ENCODE measurements at places on chromosomes 4 and X.
A peak's percentile ranks its signal among the peaks of the same experiment; 100 is the strongest.

DNA sequence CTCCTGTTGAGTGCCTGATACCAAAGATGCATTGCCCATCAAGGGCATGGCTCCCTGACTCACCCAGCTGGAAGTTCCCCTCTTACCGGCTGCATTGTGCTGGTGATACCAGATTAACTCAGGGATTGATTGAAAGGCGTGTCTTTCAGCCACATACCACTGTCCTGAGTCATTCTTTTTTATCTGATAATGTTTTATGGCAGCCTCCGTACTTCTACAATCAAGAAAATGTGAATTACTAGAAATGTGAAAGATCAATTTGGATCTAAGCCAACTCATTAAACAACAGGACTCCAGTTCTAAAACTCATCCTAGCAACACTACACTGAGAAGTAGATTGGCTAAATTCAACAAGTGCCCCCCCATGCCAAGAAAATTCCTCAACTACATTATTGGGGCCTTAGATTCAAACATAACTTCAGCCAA is 40.0 kb downstream of the TXK start:
- no peak for DNase-seq

GRCh38 chr4:47238667-47239066 is 207.3 kb downstream of the GABRB1 start:
- DNase-seq = no peak

GRCh38 chr4:3829956-3830773 is 64.0 kb downstream of the ADRA2C start:
- DNase-seq = no peak

DNA sequence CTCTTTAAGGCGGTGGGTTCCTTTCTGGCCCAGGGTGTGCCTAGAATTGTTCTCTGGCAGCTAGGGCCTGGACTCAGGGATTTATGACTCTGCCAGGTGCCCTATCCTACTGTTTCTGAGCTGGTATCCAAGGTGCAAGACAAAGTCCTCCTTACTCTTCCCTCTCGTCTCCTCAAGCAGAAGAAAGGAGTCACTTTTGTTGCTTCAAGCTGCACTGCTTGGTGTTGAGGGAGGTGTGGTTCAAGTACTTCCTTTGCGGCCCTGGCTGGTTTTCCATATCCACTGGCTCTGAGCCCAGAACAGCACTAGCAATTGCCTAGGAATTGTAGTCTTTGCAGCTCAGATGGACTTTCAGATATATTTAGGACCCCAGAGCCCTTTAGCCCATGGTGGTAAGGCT is 39.3 kb downstream of the RTL3 start:
- DNase-seq = no peak

GRCh38 chr4:107379054-107379869 is 340.8 kb downstream of the PAPSS1 start:
- no peak for DNase-seq

GRCh38 chr4:77177199-77177598 is 20.2 kb downstream of the CCNG2 start:
- no peak for DNase-seq

DNA sequence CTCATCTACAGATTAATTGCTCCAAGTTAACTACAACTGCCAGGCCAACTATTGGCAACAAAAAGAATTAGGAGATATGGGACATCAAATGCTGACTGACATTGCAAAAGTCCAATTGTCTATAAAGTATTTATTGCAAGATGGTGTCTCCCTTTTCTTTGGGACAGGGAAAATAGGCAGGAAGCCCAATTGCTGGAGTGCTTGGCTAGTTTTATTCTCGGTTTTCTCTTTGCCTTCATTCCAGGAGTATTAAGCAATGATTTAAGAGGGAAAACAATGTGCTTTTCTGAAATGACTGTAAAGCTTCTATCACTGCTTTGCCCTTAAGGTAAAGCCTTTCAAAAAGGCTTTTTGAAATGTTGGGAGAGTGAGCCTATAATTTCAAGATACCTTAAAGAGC is 62.8 kb upstream of the DIAPH2 start:
- no peak for DNase-seq

GRCh38 chr4:124322234-124323065 is 390.1 kb downstream of the ANKRD50 start:
- DNase-seq = no peak

DNA sequence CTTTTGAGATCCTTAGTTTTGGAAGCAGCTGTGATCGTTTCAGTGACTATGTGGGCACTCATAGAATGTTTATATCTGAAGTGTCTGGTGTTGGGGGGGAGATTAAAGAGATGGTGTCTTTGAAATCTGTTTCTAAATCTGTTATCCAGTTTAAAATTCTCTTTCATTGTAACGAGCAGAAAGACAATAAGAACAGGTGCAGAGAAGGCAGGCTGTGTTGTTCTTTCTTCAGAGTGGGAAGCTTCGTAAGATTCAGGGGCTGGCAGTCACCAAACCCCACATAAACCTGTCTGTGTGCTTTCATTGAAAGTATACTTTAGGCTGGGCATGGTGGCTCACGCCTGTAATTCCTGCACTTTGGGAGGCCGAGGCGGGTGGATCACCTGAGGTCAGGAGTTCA is 16.3 kb upstream of the DHRSX start:
- no peak for DNase-seq

DNA sequence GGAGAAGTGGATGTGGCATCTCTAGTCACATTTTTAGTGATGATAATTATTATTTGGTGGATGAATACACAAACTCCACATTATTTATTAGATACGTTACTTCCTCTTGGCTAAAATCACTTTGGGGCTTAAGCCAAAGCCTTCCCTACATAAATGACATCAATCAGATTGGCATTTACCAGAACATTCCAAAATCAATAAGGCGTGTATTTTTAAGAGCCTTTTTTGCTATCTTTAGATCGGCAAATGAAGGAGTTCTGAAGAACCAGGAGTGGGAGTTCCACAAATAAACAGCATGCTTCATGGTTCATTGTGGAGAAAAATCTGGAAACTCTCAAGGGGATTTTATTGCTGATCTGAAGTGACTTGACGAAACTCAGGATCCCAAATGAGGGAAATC is 89.7 kb downstream of the AMELX start:
- no peak for DNase-seq

DNA sequence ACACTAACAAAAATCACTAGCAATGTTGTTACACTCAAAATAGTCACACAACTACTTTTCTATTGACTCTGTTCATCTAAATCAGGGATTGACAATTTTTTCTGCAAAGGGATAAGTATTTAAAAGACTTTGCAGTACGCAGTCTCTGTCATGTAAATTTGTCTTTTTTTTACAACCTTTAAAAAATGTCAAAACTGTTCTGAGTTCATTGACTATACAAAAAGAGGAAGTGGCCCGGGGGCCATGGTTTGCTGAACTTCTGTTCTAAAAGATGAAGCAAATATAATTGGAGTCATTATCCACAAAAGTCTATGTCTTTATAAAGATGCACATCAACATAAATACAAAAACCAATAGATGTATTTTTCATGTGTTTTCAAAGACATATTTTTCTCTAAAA is 1310.3 kb downstream of the RPA4 start:
- DNase-seq = no peak

DNA sequence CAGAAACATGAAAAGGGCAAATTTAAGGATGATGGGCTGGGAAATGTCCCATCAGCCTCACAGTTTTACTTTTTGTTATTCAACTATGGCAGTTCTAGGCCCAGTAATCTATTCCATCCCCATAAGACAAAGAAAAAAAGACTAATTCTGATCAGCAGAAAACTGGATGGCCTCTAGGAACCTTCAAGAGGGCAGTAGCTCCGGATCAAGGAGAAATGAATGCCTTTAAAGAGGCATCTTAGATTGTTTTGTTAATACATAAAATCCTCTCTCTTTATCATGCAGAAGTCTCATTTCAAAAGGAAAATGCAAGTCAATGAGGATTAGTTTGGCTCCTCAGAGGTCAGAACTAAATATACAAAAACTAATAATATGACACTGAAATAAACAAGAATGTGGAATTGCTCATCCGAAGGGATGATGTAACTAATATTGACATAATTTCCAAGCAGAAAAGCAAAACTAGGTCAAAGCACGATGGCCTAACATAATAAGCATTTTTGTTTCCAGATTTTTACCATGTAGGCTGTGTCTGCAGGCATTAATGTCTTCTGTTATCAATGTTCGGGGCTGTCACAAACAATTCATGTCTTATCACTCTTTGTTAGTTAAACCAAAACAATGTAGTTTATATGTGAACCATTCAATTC is 8.8 kb downstream of the MID1 start:
- no peak for DNase-seq

GRCh38 chr4:166282081-166282770 is 409.2 kb downstream of the TLL1 start:
- no peak for DNase-seq

GRCh38 chr4:113584407-113585150 is 177.0 kb downstream of the CAMK2D start:
- no peak for DNase-seq

DNA sequence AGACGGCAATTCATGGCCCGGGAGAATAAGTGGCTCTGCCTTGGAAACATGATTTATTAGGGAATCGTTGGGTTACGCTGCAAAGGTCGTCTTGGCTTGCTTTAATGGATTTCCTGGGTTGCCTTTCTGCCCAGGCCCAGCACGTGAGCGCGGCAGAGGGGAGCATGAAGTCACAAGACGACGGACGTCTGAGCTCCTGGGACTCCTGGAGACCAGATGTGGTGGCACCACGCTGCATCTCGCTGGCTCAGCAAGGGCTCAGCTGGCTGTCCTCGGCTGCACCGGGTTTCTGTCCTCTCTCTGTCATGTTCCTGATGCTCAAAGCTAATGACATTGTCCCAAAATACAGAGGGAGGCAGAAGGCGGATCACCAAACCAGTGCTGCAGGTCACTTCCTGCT is 61.2 kb downstream of the C4orf50 start:
- no peak for DNase-seq

DNA sequence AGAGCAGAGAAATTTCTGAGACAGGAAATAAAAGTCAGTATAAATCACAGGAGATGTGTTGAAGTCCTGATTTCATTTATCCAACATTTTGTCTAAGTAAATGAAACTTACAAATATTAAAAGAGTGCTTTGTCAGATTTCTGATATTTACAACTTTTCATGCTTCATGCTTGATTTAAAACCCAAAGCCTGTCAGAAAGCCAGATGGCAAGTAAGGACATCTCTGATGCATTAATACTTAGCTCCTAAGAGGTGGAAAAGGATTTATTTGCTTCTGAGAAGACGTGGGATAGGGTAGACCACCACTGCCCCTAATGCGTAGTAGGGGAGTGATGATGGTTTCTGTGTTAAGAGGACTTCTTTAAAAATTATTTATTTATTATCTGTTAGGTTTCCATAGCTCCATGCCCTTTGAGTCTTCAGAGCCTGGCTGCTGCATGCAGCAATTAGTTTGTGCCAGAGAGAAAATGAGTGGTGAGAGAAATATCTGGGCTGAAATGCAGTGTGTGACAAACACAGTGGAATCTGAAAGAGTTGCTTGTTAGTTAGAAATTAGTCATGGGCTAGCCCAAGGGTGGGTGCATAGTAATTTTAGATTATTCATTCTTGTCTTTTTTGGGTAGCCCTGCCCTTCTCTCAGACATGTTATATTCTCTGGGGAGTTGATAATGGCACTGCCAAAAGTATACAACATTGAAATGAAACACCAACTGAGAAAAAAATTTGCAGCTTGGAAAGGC is 333.8 kb downstream of the C4orf33 start:
- DNase-seq = no peak

DNA sequence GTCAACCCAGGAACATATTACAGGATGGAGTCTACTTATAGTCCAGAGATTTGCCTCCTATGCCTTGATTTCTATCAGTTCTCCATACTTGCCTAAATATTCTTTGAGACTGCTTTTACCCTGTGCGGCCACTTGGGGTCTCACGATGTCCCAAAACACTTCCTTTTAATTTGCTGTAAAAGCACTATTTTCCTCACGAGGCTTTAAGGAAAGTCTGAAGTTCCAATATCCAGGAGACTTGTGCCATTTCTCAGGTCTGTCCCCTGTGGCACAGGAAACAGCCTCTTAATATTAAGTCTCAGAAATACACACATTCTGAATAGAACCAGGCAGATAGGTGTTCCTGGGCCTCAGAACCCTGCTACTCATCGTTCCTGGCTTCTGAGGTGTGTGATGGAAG is 142.9 kb downstream of the TMEM164 start:
- DNase-seq = no peak

GRCh38 chrX:120697053-120697452 is 67.2 kb upstream of the C1GALT1C1 start:
- DNase-seq = peak; percentile 73

DNA sequence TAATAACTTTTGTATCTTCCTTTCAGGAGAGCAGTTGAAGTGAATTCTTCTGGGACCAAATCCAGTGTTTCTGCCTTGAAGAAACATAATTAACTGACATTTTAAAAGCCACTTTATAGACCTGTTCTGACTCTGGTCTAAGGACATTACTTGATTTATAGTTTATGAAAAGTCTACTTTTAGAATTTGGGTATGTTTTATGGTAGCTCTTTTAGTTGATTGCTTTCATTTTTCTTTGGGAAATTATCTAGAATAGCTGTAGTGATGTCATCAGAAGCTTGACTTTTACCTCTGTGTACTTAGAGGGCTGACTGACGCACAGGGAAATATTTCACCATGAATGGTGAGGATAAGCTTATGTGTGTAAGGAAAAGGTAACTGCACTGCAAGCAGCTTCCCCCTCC is 131.8 kb upstream of the LIMCH1 start:
- DNase-seq = no peak

- DNase-seq = no peak
Measured at GRCh38 chr4:103207673-103208072, 9.5 kb upstream of the CENPE start.

DNA sequence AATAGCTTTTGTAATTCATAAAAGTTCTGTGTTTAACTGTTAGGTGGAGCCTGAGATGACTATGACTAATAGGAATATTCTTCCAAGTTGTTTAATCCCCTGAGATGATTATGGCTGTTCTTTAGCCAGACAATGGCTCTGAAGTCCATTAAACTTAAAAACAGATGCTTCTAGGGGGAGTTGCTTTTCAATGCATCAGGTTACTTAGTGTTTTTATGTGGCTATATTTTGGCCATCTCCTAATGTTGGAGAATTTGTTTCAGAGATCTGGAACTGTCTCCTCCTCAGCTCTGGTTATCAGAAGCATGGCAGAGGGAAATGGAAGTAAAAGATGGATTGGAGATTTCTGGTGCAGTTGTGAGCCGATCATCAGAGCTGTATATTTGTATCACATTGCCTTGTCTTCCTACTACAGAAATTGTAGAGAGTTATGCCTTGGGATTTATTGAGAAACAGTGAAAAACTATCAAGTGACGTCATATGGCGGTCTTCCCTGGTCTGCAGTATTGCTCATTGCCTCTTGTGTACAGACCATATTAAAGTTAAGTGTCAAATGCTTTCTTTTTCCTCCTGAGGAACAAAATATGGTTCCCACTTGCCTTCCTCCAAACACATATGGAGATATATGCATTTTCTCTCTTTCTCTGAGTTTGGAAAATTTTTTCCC is 29.8 kb downstream of the SGMS2 start:
- no peak for DNase-seq
